ENCODE measurements at places on chromosomes 4 and X. TPM values are rescaled to one million over a fixed set of nuclear protein-coding genes. Genes with fewer than 3 reads are reported as not detected.

The HUWE1 gene
- 113 TPM for total RNA-seq

The MUC7 gene
- not detected for total RNA-seq

The CCDC120 gene
- 4.3 TPM for total RNA-seq

DNA sequence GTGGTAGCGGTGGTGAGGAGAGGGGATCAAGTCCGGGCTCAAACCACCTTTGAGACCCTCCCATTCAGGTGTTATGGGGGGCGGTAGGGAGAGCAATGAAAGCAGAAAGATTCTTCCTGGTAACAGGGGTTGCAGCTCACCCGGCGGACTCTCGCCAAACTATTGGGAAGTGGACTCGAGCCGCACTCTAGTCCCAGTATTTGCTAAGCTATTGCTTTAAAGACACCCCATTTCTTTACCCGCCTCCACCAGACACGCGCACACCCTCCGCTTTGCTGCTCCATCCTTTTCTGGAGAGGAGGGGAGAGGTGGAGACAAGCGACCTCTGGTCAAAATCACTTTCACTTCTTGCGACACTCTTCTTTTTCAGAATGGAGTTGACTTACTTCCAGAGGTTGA lies 625 bp upstream of the GABRA4 start:
- DNase-seq = no peak

The ABLIM2 gene
- 14.2 TPM for total RNA-seq

Measured in cerebellum (tissue), 4 donors.